SK-N-SH (cell line): ENCODE measurements at places on chromosomes 3 and 15. TPM values are rescaled to one million over a fixed set of nuclear protein-coding genes. Genes with fewer than 3 reads are reported as not detected.
A peak's percentile ranks its signal among the peaks of the same experiment; 100 is the strongest.

The TM4SF4 gene
- 0.08 and 0.10 TPM in 2 replicates for polyA plus RNA-seq

The DNASE1L3 gene
- not detected in 2 replicates for polyA plus RNA-seq

The ROBO2 gene
- 0.02 TPM in 1 of 2 replicates, not detected in the other for polyA plus RNA-seq

The GOLIM4 gene
- 38.3 and 42.3 TPM in 2 replicates for polyA plus RNA-seq

The DUOXA2 gene
- not detected in 2 replicates for polyA plus RNA-seq

The FAM227B gene
- 4.4 and 5.8 TPM in 2 replicates for polyA plus RNA-seq

The TCF12 gene
- polyA plus RNA-seq, result 49.6 and 50.6 TPM in 2 replicates

The RAB6B gene
- 8.5 and 9.3 TPM in 2 replicates for polyA plus RNA-seq

The CPN2 gene
- polyA plus RNA-seq, result not detected in 2 replicates

The PODXL2 gene
- 27.5 and 28.8 TPM in 2 replicates for polyA plus RNA-seq

The RPL39L gene
- polyA plus RNA-seq, result 21.0 and 25.3 TPM in 2 replicates

The XYLB gene
- 2.7 and 3.6 TPM in 2 replicates for polyA plus RNA-seq

The PLIN1 gene
- 0.08 TPM in 2 replicates for polyA plus RNA-seq

The BLM gene
- 2.7 and 2.9 TPM in 2 replicates for polyA plus RNA-seq

The CYP19A1 gene
- polyA plus RNA-seq, result 0.03 TPM in 1 of 2 replicates, not detected in the other

The ADAMTSL3 gene
- 0.02 TPM in 1 of 2 replicates, not detected in the other for polyA plus RNA-seq

The TRPM1 gene
- polyA plus RNA-seq, result not detected in 2 replicates

The CHL1 gene
- not detected in 2 replicates for polyA plus RNA-seq

The CYFIP1 gene
- polyA plus RNA-seq, result 53.4 and 53.6 TPM in 2 replicates

- H3K27ac ChIP-seq, result peak overlapping the region; percentile 74
- no peak overlapping the region for H3K4me3 ChIP-seq
- peaks cover 13% of the 10 kb centered on the region; the same call in 1 of the 2 replicates for H3K4me1 ChIP-seq
- H3K27me3 ChIP-seq, result no peaks in the 10 kb centered on the region
These were observed 99.7 kb downstream of the RARB start for GRCh38 chr3:25527801-25528200.

GRCh38 chr3:4888913-4889846 lies 90.1 kb upstream of the BHLHE40 start:
- no peak overlapping the region for H3K4me3 ChIP-seq
- H3K27ac ChIP-seq, result peak overlapping the region; percentile 56
- H3K4me1 ChIP-seq, result no peaks in the 10 kb centered on the region; the same call in 1 of the 2 replicates
- H3K27me3 ChIP-seq, result no peaks in the 10 kb centered on the region
- no peaks in the 10 kb centered on the region for H3K36me3 ChIP-seq
- DNase-seq, result peak; percentile 33

GRCh38 chr15:80777137-80777536 lies 2.0 kb upstream of the CEMIP start:
- no peak for DNase-seq
- H3K27ac ChIP-seq, result peak overlapping the region; percentile 74; the same call in 1 of the 2 replicates
- H3K4me3 ChIP-seq, result no peak overlapping the region

DNA sequence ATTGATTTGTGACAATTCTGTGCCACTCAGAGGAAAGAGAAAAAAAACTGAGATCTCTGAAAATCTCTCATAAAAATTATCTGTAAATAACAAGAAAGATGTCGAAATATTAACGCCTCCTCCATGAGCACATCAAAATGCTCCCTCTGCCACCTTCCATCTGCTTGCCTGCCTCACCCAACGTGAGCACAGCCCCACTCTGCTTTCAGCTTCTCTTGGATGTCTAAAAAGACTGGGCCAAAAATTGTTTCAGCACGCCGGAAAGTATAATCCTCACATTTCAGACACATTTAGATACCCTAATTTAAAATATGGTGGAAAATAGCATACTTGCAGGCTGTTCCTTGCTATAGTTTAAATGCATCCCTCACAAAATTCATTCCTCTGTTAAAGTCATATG lies 57.1 kb downstream of the ERC2 start:
- H3K4me3 ChIP-seq, result no peak overlapping the region
- no peaks in the 10 kb centered on the region for H3K4me1 ChIP-seq
- H3K27me3 ChIP-seq, result no peaks in the 10 kb centered on the region
- DNase-seq, result no peak

- H3K4me1 ChIP-seq, result no peaks in the 10 kb centered on the region
- H3K4me3 ChIP-seq, result no peak overlapping the region
- H3K27ac ChIP-seq, result no peak overlapping the region
These were observed 301.0 kb upstream of the LYSMD4 start for GRCh38 chr15:100034191-100034590.

- no peak overlapping the region for H3K27ac ChIP-seq
- no peaks in the 10 kb centered on the region for H3K27me3 ChIP-seq
- no peak for DNase-seq
- no peaks in the 10 kb centered on the region for H3K36me3 ChIP-seq
- no peak overlapping the region for H3K4me3 ChIP-seq
These were observed 70.2 kb upstream of the CD96 start for GRCh38 chr3:111471831-111472230.

DNA sequence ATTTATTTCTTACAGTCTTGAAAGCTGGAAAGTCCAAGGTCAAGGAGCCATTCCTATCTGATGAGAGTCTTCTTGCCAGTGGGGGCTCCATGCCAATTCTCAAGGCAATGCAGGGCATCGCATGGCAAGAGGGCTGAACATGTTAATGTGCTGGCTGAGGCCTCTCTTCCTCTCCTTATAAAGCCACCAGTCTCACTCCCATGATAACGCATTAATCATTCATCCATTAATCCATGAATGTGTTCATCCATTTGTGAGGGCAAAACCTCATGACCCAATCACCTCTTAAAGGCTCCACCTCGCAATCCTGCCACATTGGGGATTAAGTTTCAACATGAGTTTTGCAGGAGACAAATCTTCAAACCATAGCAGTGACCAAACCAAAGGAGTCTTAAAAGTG lies 118.3 kb downstream of the PROS1 start:
- no peak for DNase-seq
- H3K4me1 ChIP-seq, result no peaks in the 10 kb centered on the region
- no peaks in the 10 kb centered on the region for H3K27me3 ChIP-seq
- no peak overlapping the region for H3K27ac ChIP-seq
- no peaks in the 10 kb centered on the region for H3K36me3 ChIP-seq
- no peak overlapping the region for H3K4me3 ChIP-seq

DNA sequence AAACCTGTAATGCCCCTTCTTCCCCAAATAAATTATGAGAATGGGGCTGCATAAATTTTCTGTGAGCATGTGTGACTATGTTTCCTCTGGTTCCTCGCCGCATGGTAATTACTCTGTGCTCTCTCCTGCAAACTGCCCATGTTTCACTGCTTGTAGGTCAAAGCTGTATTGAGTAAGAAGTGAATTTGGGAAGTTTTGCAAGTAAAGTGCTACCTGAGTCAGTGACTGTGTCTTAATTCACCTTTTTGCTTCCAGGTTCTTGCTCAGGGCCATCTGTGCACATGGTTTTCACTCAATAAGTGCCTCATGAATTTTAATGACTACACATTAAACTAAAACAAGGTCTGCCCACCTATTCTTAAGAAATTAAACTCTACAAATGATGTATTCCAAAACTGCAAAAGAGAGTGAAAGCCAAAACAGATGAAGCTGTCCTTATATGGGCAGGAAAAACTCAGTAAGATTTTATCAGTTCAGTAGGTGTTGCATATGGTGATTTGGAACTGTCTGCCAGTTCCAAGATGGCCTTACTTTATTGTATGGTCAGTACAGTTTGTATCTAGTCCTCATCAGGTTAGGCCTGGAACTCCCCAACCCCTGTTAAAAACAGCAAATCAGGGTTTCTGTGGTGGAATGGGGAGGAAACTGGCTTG lies 100.0 kb downstream of the LPP start:
- no peak for DNase-seq
- H3K4me3 ChIP-seq, result no peak overlapping the region
- H3K27ac ChIP-seq, result no peak overlapping the region
- H3K27me3 ChIP-seq, result no peaks in the 10 kb centered on the region
- no peaks in the 10 kb centered on the region for H3K4me1 ChIP-seq
- no peaks in the 10 kb centered on the region; the same call in 1 of the 2 replicates for H3K36me3 ChIP-seq

- no peaks in the 10 kb centered on the region for H3K27me3 ChIP-seq
- H3K4me1 ChIP-seq, result no peaks in the 10 kb centered on the region
- no peak overlapping the region for H3K4me3 ChIP-seq
- no peak overlapping the region for H3K27ac ChIP-seq
- DNase-seq, result no peak
These were observed 130.9 kb downstream of the DTWD1 start for GRCh38 chr15:49751751-49752150.

DNA sequence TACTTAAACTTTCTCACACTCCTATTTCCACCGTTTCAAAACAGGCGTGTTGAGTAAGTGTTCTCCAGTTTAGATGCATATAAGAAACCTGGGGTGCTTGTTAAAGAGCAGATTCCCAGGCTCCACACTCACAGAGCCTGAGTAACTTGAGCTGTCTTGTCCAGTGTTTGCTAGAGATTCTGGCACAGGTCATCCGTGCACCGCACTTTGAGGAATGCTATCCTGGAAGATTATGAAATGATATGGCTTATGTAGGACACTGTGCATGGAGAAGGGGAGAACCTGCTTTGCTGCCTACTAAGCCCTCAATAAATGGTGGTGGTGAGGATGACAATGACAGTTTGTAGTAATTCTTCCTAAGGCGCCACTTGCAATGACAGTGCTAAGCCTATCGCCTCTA lies 273.7 kb downstream of the PDZRN3 start:
- H3K4me3 ChIP-seq, result no peak overlapping the region
- no peaks in the 10 kb centered on the region for H3K36me3 ChIP-seq
- peaks cover 44% of the 10 kb centered on the region for H3K4me1 ChIP-seq
- DNase-seq, result no peak
- H3K27me3 ChIP-seq, result peaks cover 4% of the 10 kb centered on the region; the same call in 1 of the 2 replicates

GRCh38 chr3:180048840-180049239 lies 12.1 kb upstream of the PEX5L start:
- DNase-seq, result no peak
- no peak overlapping the region for H3K4me3 ChIP-seq
- no peaks in the 10 kb centered on the region for H3K27me3 ChIP-seq
- H3K36me3 ChIP-seq, result no peaks in the 10 kb centered on the region

GRCh38 chr15:65791335-65792137 lies 557 bp downstream of the DENND4A start:
- H3K27ac ChIP-seq, result peak overlapping the region; percentile 83
- H3K4me3 ChIP-seq, result peak overlapping the region; percentile 76
- H3K36me3 ChIP-seq, result no peaks in the 10 kb centered on the region
- no peak for DNase-seq
- H3K4me1 ChIP-seq, result no peaks in the 10 kb centered on the region; the same call in none of the 2 replicates

DNA sequence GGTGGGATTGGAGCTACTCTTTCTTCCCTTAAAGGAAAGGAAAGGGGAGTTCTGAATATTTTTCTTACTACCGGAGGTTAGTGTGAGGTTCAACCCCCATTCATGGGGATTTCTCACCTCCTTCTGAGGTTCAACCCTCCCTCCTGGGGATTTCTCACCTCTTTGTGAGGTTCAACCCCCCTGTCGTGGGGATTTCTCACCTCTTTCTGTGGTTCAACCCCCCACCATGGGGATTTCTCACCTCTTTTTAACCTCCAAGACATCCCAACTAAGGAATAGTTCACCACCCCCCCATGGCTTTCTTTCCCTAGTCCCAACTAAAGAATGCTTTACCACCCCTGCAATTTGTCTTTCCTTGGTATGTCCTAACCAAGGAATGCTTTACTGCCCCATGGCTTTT lies 520.3 kb downstream of the EDEM1 start:
- no peaks in the 10 kb centered on the region for H3K36me3 ChIP-seq
- no peaks in the 10 kb centered on the region for H3K27me3 ChIP-seq
- no peak overlapping the region for H3K4me3 ChIP-seq
- DNase-seq, result no peak

DNA sequence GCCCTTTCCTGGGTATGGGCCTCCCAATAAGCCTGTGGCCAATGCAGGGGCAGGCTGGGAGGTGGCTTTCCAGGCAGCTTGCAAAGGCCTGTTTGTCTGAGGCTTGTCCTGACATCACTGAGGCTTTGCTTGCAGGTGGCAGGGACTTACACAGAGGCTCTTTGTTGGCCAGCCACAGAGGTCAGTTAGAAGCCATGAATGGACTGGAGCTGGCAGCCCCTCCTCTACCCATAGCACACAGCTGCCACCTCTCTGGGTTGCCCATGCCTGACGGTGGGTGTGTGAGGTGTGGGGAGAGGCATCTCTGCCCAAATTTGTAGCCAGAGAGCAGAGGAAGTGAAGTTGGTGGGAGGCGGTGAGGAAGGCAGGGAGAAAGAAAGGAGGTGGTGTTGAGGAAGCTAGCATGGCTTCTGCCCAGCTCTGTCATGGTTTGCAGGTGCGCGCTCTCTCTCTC lies 17.1 kb downstream of the LIMD1 start:
- H3K4me3 ChIP-seq, result no peak overlapping the region
- no peak overlapping the region for H3K27ac ChIP-seq
- no peak for DNase-seq
- H3K4me1 ChIP-seq, result peaks cover 21% of the 10 kb centered on the region
- no peaks in the 10 kb centered on the region for H3K27me3 ChIP-seq
- H3K36me3 ChIP-seq, result no peaks in the 10 kb centered on the region

- peaks cover 14% of the 10 kb centered on the region for H3K4me1 ChIP-seq
- H3K36me3 ChIP-seq, result peaks cover 59% of the 10 kb centered on the region
- H3K4me3 ChIP-seq, result no peak overlapping the region
- DNase-seq, result peak; percentile 41
- H3K27me3 ChIP-seq, result no peaks in the 10 kb centered on the region
These were observed 141.1 kb downstream of the GHSR start for GRCh38 chr3:172307141-172307560.

GRCh38 chr3:50953825-50954414 lies 279.2 kb downstream of the DOCK3 start:
- DNase-seq, result no peak
- no peaks in the 10 kb centered on the region for H3K36me3 ChIP-seq
- no peaks in the 10 kb centered on the region for H3K4me1 ChIP-seq

- H3K27ac ChIP-seq, result 0 out of 2 replicates have a peak overlapping the region, but pooled peaks have one; percentile 16
- no peak overlapping the region for H3K4me3 ChIP-seq
- H3K36me3 ChIP-seq, result no peaks in the 10 kb centered on the region
These were observed 70.8 kb downstream of the RAB11A start for GRCh38 chr15:65939901-65940617.

DNA sequence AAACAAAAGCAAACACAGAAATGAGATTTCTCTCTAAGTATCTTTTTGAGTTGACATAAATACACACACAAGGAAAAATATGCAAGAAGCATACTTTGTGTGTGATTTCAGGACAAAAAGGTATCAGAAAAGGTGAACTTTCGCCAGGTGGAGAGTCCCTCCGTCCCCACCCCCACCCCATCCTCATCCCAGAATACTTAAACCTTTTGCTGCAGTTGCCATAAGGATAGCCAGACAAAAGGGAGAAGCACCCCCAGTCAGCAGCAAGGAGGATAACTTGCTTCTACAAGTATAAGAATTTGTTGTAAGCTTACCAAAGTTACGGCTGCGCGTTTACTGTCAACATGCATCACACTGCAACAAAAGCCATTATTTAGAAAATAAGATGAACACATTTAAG lies 10.3 kb downstream of the FOXP1 start:
- no peaks in the 10 kb centered on the region for H3K27me3 ChIP-seq
- H3K4me3 ChIP-seq, result no peak overlapping the region
- H3K4me1 ChIP-seq, result no peaks in the 10 kb centered on the region; the same call in 1 of the 2 replicates
- DNase-seq, result no peak
- H3K36me3 ChIP-seq, result peaks cover 56% of the 10 kb centered on the region

DNA sequence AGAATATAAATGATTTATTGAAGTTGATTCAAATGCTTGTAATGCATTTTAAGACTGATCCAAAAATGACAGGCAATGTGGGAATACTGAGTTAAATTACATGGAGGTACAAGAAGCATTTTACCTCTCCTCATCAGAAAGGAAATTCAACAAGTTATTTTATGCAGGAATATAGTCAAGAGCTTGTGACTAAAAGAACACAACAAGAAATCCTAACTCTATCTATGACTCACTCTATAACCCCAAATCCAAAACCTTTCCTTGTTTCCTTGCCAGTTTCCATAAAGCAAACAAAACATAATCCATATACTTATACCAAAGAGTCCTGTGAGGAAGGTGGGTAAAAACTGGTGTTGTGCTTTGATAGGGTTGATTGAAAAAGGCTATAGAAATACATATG lies 30.8 kb downstream of the SIN3A start:
- H3K27me3 ChIP-seq, result no peaks in the 10 kb centered on the region
- no peaks in the 10 kb centered on the region for H3K4me1 ChIP-seq
- peak overlapping the region; percentile 14; the same call in 1 of the 2 replicates for H3K27ac ChIP-seq
- DNase-seq, result no peak
- H3K4me3 ChIP-seq, result no peak overlapping the region
- H3K36me3 ChIP-seq, result peaks cover 75% of the 10 kb centered on the region
